A172 (cell line): ENCODE measurements at places on chromosomes 16 and 17.

- DNase-seq, result no peak
These were observed 4.6 kb downstream of the TAOK1 start for GRCh38 chr17:29394761-29395160.

- DNase-seq, result peak; percentile 66
These were observed 95.6 kb upstream of the CDYL2 start for GRCh38 chr16:80899809-80900592.

DNA sequence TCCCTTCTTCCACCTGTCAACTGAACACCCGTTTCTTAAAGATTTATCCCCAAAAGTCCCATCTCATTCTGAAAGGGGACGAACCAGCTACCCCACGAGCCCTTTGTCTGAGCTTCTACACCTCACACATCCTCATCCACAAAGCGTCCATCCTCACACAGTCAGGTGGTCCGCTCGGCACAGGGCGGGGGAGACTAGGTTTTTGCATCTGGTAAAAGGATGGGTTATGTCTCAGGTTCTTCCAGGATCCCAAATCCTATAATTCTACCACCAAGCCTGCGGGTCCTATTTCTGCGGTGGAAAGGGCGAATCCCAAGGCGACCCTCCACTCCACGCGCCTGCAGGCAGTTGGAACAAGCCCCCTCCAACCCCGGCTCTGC, 458 bp downstream of the GFOD2 start:
- no peak for DNase-seq

GRCh38 chr16:16161319-16161718, 62.0 kb downstream of the ABCC6 start:
- no peak for DNase-seq

DNA sequence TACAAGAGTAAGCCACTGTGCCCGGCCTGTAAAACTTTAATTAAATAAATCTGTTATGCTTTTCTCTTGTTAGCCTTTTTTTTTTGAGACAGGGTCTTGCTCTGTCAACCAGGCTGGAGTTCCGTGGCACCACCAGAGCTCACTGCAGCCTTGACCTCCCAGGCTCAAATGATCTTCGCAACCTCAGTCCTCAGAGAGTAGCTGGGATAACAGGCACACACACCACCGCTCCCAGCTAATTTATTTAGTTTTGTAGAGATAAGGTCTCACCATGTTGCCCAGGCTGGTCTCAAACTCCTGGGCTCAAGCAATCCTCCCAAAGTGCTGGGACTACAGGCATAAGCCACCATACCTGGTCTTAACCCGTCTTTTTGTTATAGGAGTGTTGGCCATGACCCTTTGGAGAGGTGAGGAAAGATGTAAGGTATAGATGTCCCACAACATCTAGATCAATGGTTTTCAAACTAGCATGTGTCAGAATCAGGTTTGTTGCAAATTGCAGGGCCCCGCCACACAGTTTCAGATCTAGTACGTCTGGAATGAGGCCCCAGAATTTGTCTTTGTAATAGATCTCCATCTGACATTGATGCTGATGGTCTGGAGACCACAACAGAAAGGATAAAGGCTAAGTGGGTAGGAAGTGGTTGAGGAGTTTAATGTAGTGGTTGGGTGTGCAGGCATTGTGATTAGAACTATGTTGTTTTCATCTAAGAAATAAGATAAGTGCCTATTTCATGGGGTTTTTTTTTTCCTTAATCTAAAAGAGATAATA, 4.3 kb upstream of the GGA2 start:
- DNase-seq, result no peak

- no peak for DNase-seq
These were observed 9.6 kb upstream of the METTL16 start for GRCh38 chr17:2521257-2521656.

DNA sequence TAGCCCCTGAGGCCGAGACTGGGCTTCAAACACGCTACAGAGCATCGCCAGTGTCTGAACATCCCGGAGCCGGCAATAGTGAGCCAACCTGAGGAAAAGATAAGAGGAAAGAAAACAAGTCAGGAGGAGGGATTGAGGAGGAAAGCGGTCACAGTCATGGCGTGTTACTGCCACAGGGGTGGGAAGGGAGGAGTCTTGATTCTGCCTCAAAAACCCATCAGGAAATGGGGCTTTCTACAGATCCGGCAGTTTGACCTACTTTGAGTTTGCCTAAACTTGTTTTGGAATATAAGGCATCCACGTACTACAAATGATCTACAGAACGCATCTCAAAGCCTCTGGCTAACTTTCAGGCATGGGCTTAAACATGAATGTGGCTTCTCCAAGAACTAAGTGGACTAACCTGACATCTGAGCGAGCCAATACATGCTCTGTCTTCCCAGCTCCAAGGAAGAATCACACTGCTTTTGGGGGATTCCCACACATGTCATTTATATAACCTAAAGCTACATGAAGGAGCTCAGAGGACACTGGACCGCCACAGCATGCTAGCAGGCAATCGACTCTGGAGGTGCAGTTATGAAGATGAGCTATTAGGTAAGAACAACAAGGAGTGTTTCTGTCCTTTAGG, 96.6 kb downstream of the WDR59 start:
- no peak for DNase-seq
